ENCODE measurements at places on chromosomes 5 and 9. TPM values are rescaled to one million over a fixed set of nuclear protein-coding genes. Genes with fewer than 3 reads are reported as not detected.

Gene BTNL3
- not detected for total RNA-seq

Gene ISL1
- 1.8 TPM for total RNA-seq

Gene CER1
- not detected for total RNA-seq

Gene GLDC
- total RNA-seq, result 2.2 TPM

DNA sequence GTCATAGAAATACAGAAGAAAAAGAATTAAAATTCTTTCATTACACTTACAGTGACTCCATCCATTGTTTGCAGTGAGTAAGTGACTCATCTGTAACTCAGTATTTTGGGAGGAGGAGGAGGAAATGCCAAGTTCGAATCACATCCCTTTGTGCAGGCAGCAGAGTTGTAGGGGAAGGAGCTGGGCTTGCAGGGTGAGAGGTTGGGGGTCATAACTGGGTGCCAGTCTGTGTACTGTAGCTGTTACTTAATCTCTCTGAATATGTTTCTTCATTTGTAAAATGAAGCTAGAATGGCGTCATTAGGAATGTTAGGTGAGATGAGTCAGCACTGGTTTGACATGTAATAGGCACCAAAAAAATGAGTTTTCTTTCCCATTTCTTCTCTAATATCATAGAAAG, 235.7 kb upstream of the ADAMTSL1 start:
- no peak for DNase-seq

GRCh38 chr5:2302169-2302568, 419.4 kb upstream of the IRX4 start:
- DNase-seq, result no peak

- DNase-seq, result no peak
These were observed 2.5 kb downstream of the PDCD1LG2 start for GRCh38 chr9:5512658-5513452.

DNA sequence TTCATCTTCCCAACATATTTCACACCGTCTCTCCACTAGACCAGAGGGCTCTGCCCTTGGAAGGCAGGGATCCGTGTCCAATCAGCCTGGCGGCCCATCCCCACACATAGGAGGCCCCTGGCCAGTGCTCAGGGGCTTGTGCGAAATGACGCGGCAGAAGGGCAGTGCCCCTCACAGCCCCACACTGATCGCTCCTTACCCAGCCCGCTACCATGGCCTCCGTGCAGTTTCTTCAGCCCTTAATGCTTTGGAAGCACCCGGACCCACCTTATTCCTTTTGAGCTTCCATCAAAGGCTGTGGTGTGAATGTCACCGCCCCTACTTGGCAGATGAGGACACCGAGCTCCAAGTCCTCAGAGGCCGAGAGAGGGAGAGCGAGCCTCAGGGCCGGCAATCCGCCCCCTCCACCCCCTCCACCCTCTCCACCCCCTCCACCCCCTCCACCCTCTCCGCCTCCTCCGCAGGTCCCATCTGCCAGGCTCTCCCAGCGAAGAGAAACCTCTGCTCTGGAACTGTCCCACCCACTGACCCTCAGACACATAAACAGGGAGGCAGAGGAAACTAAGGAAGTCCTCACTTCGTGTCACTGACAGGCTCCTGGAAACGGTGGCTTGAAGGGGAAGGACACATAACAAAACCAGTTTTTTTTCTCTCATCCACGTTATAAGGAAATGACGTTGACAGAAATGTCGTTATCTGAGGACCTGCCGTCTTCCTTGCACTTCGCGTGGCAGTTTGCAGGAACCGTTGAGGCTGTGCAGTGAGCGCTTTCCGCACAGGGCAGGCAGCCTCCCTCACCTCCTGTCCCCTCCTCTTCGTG, 13.9 kb downstream of the QSOX2 start:
- DNase-seq, result no peak

DNA sequence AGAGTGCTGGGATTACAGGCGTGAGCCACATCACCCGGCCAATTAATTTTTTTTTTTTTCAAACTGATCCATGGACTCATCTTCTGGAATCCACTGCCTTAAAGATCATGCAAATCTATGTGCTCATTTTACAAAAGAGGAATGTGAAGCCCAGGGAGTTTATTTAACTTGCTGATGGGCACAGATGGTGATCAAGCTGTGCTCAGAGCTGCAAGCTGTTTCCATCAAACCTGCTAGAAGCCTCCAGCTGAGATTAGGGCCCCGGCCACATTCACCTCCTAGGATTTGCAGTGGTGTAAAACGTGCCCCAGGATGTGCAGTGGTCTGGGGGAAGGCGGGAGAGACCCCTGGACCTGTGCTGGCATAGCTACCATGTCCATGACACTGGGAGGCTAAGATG, 56.1 kb upstream of the TUT7 start:
- no peak for DNase-seq
